ENCODE measurements at places on chromosomes 4 and X.

DNA sequence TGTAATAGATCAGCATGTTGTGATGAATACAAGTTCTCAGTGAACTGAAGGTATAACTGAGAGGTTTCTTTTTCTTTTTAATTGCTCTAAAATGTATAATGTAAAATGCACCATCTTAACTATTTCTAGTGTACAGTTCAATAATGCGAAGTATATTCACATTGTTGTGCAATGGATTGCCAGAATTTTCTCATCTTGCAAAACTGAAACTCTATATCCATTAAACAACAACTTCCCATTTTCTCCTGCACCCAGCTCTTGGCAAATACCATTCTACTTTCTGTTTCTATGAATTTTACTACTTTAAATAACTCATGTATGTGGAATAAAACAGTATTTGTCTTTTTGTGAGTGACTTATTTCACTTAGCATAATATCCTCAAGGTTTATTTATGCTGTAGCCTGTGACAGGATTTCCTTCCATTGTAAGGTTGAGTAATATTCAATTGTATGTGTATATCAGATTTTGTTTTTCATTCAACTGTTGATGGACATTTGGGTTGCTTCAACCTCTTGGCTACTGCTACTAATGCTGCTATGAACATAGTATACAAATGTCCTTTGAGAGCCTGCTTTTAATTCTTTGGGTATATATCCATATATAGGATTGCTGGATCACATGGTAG, 53.5 kb upstream of the NPFFR2 start:
- no peak for DNase-seq

DNA sequence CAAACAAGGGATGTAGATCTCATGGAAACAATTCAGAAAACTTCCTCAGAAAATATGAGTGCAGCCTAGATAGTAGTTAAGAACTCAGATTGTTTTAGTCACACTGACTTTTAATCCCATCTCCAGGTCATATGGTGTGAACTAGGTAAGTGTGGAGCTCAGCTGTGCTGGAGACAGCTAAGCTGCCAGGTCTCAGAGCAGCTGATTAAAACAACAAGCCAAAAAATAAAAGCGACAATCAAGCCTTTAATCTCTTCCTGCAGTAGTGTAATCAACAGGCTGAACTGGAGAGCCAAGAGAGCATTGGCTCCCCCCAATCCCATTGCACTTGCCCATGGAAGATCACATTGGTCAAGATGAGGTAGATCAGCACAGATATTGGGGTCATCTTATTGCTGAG, 98.3 kb upstream of the ATOH1 start:
- DNase-seq, result no peak

DNA sequence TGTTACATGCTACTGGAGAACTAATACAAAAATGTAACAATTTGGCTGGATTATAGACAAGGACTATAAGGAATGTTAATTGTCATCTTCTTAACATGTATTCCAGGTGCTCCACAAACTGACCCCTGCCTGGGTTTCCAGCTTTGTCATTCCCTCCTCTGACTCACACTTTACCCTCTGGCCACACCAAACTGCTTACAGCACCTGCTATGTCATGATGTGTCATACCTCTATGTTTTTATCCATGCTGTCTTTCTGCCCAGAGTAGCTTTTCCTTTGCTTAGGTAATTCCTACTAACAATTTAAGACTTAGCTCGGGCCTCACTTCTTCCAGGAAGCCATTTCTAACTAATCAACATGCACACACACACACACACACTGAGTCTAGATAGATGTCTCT, 14.0 kb upstream of the SHROOM4 start:
- peak; percentile 68 for DNase-seq

DNA sequence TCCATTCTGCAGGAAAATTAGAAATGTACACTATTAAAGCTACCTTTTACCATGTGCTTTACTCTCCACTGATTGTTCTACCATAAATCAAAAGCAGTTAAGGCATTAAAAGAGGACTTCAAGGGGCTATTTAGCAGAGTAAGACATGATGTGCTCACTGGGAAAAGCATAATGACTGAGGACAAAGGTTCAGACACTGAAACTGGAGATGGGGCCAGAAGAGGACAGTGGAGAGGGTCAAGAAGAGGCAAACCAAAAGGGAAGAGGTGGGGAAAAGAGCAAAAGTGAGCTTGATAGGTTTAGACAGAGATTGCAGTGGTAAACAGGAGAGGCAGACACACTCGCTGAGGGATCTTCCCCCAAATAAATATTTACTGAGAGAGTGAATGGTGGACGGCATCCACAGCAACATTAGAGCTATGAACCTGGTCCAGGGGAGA, 23.8 kb downstream of the SH3RF1 start:
- DNase-seq, result no peak

GRCh38 chr4:103008875-103009729, 10.4 kb downstream of the SLC9B1 start:
- peak; percentile 76 for DNase-seq

DNA sequence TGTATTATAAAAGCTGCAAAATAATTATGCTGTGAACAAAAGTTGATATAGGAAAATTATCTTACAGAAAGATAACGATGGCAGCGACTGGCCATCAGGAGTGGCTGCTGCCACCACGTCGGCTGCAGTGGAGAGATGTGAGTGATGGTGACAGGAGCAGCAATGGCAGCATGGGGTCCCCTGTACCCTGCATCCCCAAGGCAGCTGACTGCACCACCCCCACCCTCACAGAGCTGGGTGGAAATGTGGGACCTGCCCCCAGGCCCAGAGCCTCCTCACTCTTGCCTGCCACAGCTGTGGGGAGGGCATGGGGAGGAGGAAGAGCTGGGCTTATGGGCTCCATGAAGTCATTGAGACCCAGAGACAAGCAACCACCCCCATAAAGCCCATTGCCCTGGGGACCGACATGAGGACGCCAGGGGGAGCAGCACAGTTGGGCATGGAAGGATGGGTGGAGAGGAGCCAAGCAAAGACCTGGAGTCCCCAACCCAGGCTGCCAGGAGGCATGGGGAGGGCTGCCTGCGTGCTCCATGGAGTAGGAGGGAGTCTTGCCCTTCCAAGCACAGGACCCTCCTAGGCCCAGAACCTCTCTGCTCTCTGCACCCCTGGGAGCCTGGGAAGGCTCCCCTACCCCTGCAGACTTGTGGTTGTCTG, 1090.5 kb downstream of the PCDH18 start:
- no peak for DNase-seq

GRCh38 chr4:90120037-90120436, 7.2 kb upstream of the CCSER1 start:
- DNase-seq, result no peak

DNA sequence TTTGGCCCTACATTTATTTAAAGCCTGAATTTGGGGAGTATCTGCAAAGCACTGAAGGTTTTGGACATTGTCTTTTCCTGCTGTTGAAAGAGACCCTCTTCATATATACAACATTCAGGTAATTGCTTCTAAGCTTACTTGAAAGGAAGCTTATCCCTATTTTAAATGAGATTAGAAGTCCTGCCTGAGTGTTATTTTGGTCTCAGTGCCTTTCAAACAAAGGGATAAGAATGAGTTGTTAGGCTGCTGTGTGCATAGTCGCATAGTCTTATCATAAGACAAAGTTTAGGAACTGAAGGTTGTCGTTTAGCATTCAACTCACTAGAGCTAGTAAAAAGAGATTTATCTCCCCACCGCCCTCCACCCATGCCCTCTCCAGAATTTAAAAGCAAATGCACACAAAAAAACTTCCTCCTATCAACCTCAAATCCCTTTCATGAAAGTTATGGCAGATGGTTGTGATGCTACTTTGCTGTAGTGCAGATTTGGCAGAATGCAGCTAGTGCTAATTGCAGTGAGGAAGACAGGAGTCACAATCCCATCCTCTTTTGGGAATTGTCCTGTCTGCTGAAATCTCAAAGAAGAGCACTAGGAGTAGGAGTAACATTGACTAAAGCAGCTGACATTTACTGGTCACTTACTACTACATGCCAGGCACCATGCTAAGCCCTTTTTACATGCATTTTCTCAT, 5.8 kb downstream of the HERC3 start:
- DNase-seq, result no peak

DNA sequence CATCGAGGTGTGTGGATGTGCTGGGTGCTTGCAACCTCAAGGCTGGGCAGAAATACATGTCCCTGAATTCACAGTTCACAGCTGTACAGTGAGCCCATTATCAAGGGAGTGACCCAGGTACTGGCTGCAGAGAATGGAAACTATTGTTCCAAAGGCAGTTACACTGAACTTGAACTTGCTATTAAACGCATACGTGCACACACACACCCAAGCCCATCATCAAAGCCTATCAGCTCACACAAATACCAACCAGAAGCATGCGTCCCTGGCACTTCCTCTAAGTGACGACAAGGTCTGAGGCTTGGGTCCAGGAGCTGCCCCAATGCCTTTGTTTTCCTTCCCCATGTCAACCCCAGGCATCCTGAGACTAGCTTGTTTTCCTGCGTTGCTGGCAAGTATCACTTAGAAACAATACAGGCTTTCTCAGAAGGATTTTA, 88.6 kb downstream of the IRF2 start:
- DNase-seq, result no peak

GRCh38 chr4:1833307-1834046, 22.5 kb downstream of the LETM1 start:
- DNase-seq, result no peak

GRCh38 chr4:140705625-140706275, 50.4 kb downstream of the TBC1D9 start:
- DNase-seq, result no peak

DNA sequence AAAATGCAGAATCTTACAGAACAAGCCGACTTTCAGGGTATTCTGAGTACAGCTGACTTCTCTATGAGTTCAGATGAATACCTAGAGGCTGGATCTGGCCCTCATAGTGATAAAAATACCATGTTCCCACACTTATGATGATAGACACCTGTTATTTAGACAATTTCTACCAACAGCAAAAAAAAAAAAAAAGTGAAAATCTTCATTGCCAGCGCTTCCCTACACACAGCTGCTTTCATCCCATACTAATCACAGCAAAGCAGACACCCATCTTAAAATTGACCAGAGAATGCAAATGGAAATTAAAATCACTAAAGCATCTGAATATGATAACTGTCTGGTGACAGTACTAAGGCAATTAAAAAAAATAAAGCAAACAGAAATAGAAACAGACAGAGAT, 132.1 kb upstream of the ADGRL3 start:
- DNase-seq, result no peak

DNA sequence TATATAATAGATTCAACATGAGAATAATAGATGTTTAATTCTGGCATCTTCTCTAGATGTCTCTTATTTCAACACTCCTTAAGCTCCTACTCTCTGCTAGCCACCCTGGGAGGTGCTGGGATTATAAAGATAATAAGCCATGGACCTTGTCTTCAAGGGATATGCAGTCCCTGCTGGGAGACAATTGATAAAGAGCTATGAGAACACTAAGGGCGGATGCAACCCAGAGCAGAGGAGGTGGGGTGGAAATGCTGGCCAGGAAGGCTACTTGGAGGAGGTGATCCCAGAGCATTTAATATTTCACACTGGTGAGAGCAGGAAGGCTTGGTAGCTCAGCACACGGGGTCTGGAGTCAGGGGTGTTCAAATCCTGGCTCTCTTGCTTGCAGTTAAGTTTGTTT, 18.3 kb upstream of the PGRMC2 start:
- DNase-seq, result no peak

Data from GM23248 (cell line).